ENCODE measurements at places on chromosomes 12 and 14.

DNA sequence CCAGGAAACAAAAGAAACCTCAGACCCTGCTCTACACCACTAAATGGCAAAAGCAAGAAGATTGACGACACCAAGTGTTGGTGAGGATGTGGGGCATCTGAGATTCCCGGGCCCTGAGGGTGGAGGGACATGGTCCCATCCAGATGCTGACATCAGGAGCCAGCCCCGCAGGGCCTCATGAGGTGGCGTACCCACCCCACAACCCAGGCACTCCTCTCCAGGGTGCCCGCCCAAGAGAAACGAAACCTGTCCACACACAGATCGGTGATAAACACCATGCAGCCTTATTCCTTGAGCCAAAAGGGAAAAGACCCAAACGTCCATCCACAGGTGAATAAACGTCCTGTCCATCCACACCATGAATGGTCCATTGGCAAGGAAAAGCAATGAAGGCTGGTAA is 54.8 kb upstream of the C14orf180 start:
- H3K27me3 ChIP-seq: no peaks in the 10 kb centered on the region
- DNase-seq: no peak
- H3K4me3 ChIP-seq: no peak overlapping the region
- no peaks in the 10 kb centered on the region for H3K36me3 ChIP-seq
- no peak overlapping the region for H3K27ac ChIP-seq

DNA sequence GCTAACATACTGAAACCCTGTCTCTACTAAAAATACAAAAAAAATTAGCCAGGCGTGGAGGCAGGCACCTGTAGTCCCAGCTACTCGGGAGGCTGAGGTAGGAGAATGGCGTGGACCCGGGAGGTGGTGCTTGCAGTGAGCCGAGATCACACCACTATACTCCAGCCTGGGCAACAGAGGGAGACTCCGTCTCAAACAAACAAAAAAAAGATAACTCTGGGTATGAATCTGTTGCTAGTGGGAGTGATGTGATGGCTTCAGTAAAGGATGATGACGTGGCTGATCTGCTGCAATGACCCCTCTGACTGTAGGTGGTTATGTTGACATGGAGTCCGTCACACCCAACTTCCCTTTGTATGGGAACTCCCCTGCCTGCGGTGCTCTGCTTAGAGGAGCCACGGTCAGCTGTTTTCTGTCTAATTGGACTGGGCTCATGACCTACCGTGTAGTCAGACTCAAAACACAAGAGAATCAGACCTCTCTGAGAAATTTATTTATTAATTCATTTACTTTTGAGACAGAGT is 59.1 kb upstream of the MED13L start:
- no peaks in the 10 kb centered on the region for H3K4me1 ChIP-seq
- no peaks in the 10 kb centered on the region for H3K36me3 ChIP-seq
- no peak for DNase-seq
- H3K4me3 ChIP-seq: no peak overlapping the region
- no peak overlapping the region for H3K27ac ChIP-seq

DNA sequence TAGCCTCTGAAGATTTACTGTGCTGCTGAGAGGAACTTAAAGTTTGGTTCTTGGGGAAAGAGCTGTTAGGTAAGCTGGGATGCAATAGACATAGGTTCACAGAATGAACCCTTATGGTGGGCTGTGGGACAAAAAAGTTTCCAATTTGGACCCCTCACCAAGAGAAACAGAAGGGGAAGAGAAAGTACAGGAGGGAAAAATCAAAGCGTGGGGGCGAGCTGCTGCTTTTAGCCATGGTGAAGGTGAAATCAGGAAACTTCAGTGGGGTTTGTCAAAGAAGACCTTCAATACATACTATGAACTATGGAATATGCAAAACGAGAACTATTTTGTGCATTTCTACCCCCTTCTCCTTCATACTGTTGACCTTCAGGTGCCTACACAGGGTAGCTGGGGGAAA is 10.6 kb upstream of the NINJ2 start:
- no peak for DNase-seq
- H3K36me3 ChIP-seq: no peaks in the 10 kb centered on the region
- no peaks in the 10 kb centered on the region for H3K4me1 ChIP-seq
- no peak overlapping the region for H3K4me3 ChIP-seq

- no peaks in the 10 kb centered on the region for H3K27me3 ChIP-seq
- H3K36me3 ChIP-seq: no peaks in the 10 kb centered on the region
- no peak overlapping the region for H3K27ac ChIP-seq
- DNase-seq: no peak
- no peak overlapping the region for H3K4me3 ChIP-seq
- H3K4me1 ChIP-seq: no peaks in the 10 kb centered on the region
These were observed 209.1 kb downstream of the FOXN3 start for GRCh38 chr14:89207925-89208328.

- DNase-seq: no peak
- H3K36me3 ChIP-seq: no peaks in the 10 kb centered on the region
- no peaks in the 10 kb centered on the region for H3K27me3 ChIP-seq
These were observed 36.4 kb upstream of the TUNAR start for GRCh38 chr14:95840094-95840700.

DNA sequence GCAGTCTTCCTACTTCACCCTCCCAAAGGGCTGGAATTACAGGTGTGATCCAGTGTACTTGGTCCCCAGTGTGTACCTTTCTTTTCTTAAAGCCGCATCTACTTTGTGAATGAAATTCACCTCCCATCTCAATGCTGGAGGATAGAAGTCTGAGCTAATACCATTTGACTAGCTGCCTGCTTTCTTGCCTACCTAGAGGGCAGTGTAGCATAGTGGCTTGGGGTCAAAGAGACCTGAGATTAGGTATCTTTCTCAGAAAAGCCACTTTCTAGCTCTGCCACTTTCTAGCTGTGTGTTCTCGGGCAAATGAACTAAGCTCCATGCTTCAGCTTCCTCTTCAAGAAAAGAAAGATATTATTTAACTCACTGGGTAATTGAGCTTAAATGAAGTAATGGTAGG is 16.9 kb downstream of the SMOC1 start:
- H3K4me3 ChIP-seq: no peak overlapping the region
- H3K27ac ChIP-seq: no peak overlapping the region
- no peaks in the 10 kb centered on the region for H3K27me3 ChIP-seq

Measured in ascending aorta (tissue), 2 donors.